Adrenal gland (tissue), 19 donors: ENCODE measurements at places on chromosomes 6 and 20.

DNA sequence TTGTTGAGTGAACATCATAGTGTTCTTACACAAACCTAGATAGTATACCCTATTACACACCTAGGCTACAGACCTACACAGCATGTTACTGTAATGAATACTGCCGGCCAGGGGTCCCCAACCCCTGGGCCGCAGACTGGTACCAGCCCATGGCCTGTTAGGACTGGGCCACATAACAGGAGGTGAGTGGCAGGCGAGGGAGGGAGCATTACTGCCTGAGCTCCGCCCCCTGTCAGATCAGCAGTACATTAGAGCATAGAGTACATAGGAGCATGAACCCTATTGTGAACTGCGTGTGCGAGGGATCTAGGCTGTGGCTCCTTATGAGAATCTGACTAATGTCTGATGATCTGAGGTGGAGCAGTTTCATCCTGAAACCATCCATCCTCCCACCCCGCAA, 126.3 kb downstream of the PRND start:
- DNase-seq = no peak

GRCh38 chr6:128233531-128233930, 286.9 kb downstream of the PTPRK start:
- no peak for DNase-seq

- DNase-seq = no peak
These were observed 423.8 kb upstream of the ADGRB3 start for GRCh38 chr6:68211242-68211795.

GRCh38 chr6:62980093-62980492, 231.2 kb upstream of the FKBP1C start:
- no peak for DNase-seq

- DNase-seq = no peak
These were observed 845 bp upstream of the MARCKS start for GRCh38 chr6:113856375-113856624.

DNA sequence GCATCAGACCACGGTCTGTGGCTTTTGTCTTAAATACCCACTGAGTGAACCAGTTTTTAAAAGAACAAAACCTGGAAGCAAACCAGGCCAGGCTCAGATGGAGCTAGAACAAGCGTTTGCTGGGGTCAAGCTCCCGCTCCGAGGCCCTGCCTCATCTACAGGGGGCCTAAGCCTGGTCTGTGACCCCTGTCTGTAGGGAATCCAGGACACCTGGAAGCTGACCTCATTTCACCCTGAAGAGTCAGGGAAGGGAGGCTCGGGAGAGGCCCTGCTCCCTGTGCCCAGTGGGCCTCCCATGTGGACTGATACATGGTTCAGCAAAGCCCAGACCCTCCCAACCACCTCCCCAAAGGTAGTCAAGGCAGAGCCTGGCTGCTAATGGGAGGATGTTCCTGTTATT, 26.8 kb upstream of the DLGAP4 start:
- DNase-seq = no peak

DNA sequence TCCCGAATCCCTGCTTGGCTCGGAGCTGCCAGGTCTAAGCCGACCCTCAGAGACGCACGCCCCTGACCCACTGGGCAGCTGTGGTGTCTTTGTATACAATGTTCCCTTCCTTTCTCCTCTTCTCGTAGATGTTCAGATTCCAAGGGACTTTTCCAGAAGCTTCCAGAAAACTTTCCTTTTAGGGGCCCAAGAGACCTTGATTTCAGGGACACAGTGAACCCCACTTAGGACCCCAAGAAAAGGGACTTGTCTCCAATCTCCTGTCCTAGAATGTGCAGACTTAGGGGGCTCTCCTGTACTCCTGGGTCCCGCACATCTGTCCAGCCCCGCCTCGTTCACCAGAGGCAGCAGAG, 103.5 kb downstream of the EDN3 start:
- DNase-seq = no peak

GRCh38 chr6:72675396-72675795, 53.5 kb downstream of the KCNQ5 start:
- DNase-seq = no peak

GRCh38 chr6:75213732-75214131, 7.9 kb upstream of the COL12A1 start:
- DNase-seq = no peak

DNA sequence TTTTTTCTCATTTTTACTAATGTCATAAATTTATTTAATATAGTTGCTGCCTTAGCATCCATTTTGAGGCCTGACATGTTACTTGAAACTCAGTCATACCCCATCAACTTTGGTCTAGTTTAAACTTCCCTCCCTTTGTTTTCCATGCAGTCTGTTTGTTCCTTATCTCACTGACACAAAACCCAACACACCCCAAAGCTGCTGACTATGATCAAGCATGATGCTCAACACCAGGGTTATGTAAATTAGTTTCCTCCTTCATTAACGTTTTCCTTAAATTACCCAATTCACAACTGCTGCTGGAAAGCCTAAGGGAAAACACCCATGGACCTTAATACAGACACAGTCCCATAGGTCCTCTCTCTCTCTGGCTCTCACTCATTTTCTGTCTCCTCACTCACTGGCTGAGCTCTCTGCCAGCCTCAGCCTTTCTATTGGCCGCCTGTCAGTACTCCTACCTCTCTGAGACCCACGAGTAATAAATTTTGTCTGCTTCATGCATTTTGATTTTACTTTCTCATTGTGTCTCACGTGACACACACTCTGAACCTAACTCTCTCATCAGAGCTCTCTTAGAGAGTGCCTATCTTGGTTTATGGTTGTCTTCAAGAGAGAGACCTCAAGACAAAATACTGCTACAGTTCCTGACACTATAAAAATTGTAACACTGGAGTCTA, 904.5 kb downstream of the C6orf118 start:
- DNase-seq = no peak

GRCh38 chr6:111597291-111598086, 8.2 kb downstream of the TRAF3IP2 start:
- DNase-seq = peak; percentile 68

DNA sequence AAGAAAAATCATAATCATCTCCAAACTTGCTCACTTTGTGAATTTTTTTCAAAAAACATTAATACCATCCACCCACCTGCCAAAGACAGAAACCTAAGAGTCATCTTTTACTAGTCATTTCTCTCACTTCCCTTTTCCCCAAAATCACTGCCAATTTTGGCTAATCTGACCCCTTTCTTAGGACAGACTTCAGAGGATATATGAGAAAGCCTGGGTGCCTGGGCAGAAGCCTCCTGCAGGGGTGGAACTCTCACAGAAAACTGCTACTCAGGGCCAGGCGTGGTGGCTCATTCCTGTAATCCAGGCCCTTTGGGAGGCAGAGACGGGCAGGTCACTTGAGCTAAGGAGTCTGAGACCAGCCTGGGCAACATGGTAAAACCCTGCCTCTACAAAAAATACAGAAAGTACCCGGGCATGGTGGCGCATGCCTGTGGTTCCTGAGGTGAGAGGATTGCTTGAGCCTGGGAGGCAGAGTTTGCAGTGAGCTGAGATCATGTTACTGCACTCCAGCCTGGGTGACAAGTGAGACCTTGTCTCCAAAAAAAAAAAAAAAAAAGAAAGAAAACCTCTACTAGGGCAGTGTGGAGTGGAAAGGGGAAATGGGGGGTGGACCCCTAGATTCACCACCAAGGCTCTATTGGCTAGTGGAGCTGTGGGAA, 3.8 kb downstream of the DEK start:
- peak; percentile 24 for DNase-seq
